ENCODE measurements at places on chromosomes 2 and 18. TPM values are rescaled to one million over a fixed set of nuclear protein-coding genes. Genes with fewer than 3 reads are reported as not detected.
A peak's percentile ranks its signal among the peaks of the same experiment; 100 is the strongest.

GRCh38 chr18:36419900-36420531 is 122.5 kb downstream of the FHOD3 start:
- DNase-seq = no peak

DNA sequence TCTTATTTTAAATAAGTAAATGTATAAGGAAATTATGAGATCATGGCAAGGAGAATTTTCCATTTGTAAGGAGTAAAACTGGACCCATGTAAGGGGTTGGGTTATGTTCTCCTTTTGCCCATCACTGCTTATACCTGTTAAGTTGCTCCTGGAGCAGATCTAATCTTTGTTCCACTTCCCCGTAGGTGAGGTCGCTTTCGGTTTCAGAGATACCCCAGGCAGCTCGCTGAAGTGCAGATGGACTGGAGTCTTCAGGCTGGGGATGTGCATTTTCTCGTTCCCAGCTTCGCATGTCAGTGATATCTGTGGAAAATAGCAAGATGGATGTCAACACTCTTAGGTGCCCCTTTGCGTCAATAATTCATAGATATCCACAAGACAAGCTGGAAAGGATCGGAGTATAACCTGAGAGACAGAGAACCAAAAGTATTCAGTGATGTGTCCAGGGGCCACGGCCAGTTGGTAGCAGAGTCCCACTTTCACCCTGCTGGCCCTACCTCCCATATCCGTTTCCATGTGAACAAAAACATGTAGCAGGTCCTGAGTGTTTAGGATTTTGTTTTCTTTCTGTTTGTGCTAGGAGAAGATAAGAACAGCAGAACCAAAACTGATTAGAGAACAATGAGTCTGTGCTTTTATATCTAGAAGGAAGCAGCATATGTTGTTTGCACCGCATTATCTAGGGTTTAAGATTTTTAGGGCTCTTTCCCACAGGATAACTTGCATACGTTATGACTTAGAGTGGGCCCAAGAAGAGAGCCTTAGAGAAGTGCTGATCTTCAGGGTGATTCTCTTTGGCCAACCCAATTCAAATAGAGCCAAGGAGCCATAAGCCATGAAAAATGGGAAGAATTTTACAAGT is 36.0 kb downstream of the GCA start:
- no peak for DNase-seq

DNA sequence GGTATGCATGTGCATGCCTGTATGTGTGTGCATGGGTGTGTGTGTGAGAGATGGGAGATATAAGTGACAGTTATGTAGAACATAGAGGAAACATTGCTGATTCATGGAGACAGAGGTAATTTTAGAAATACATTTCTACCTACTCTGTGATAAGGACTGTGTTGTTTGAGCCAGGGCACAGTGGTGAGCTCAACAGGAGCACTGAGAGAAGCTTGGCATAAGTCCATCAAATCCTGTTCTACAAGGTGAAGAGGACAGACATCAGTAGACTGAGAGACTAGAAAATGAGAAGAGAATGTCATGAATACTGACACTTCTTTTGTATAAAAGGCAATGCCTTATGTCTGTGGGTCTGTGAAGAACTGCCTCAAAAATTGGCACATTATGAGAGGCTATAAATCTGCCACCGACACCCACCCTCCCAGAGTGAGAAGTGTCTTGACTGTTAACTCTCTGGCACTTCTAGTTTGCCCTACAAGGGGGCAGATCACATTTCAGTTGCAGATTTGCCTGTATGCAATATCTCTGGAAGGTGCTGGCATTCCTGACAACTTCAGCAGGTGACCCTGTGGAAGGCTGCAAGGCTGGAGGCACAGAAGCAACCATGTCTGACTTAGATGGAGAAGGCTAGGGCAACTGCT is 962.3 kb upstream of the NRXN1 start:
- DNase-seq = no peak

DNA sequence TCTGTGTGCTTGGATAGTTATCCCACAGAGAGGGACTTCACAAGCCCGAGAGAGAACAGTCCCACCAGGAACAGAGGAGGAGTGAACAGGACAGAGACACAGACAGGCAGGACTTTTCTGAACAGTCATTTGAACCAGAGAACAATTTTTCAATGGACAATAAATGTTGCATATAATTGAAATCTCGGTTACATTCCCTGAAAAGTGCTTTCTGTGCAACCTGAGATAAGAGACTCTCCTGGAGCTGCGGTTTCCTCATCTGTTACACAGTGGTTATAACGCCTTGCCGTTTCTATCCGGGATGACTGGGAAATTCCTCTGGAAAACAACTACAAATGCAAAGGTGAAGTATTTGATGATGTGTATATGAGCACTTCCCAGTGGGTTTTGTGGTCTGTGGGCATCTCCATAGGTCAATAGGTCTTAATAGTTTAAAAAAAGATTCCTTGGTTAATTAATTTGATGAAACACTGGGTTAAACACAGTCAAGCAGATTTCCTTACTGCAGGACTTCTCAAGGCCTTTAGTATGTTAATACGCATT is 87.2 kb upstream of the HPCAL1 start:
- DNase-seq = no peak

The FTCDNL1 gene
- 1.7 TPM for polyA plus RNA-seq

DNA sequence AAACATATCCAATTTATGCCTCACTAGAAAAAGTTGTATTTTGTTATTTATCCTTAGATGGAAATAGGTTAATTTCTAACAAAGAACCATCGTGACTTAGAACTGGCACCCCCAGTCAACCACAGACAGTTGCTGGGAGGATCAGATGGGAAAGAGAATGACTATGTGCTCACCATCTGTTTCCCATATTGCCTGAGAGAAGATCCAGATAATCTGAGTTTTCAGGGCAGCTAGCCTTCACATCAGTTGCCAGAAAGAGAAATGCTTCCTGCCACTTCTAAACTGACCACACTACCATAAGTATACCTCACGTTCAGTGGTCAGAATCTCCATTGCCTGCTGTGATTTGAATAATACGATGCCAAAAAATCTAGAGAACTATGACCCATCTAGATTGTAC is 28.4 kb upstream of the NEB start:
- DNase-seq = no peak

The GCKR gene
- not detected for polyA plus RNA-seq

- DNase-seq = no peak
These were observed 334.7 kb upstream of the GULP1 start for GRCh38 chr2:187956906-187957534.

GRCh38 chr2:105915005-105915558 is 170.4 kb downstream of the NCK2 start:
- DNase-seq = no peak

The DTNA gene
- polyA plus RNA-seq = 116 TPM

- no peak for DNase-seq
These were observed 57.2 kb downstream of the INPP5D start for GRCh38 chr2:233117351-233117750.

- no peak for DNase-seq
These were observed 18.3 kb upstream of the CNOT11 start for GRCh38 chr2:101234169-101234938.

The C2orf78 gene
- polyA plus RNA-seq = not detected

The GPR75 gene
- 2.8 TPM for polyA plus RNA-seq

The DOK1 gene
- polyA plus RNA-seq = 8.4 TPM

GRCh38 chr2:170056900-170057299 is 121.0 kb upstream of the MYO3B start:
- DNase-seq = no peak

- peak; percentile 64 for DNase-seq
These were observed 42.4 kb downstream of the TCF7L1 start for GRCh38 chr2:85175369-85176299.

DNA sequence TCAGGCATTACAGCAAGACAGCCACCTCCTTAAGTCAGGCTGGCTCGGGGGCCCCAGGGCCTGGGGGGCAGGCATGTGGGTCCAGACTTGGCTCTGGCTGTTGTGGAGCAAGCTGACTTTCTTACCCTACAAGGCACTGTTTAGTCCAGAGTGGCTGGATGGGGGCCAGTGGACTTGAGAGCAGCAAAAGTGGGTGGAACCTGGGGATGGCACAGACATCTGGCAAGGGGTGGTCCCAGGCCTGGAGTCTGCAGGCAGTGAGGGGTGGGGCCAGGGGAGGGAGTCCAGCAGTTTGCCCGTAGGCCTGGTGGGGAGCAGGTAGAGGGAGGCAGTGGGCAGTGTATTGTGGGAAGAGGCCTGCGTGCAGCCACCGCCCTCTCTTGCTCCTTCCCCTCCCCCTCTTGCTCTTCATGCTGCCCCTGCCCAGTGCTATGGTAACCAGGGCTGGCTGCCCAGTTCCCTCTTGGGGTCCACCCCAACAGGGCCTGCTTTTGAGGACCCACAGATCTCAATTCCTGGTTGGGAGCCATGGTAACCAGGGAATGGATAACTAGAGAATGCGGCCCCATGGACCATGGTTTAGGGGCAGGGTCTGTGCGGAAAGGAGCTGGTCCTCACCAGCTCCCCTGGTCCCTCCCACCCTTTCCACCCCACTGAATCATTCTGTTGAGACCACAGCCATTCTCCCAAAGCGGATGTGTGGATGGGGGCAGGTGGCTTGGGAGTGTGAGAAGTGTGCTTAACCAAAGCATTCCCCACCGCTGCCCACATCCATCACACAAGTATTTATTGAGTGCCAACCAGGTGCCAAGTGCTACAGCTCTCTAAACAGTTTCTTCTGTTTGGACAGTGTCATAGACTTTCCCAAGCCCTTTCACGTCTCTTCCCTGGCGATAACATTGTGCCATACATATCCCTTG is 19.3 kb downstream of the SPEG start:
- DNase-seq = peak; percentile 87

The EVX2 gene
- not detected for polyA plus RNA-seq

GRCh38 chr2:112829961-112830681 is 6.5 kb downstream of the IL1B start:
- no peak for DNase-seq

Measured in muscle of back (tissue), 13 donors.